ENCODE measurements at places on chromosomes 4 and X.

- no peak for DNase-seq
Observed at GRCh38 chr4:11894977-11895376, 466.3 kb upstream of the HS3ST1 start.

- DNase-seq, result no peak
Observed at GRCh38 chr4:153757407-153757806, 2.4 kb downstream of the RNF175 start.

- DNase-seq, result no peak
Observed at GRCh38 chrX:41963348-41963747, 40.0 kb upstream of the CASK start.

DNA sequence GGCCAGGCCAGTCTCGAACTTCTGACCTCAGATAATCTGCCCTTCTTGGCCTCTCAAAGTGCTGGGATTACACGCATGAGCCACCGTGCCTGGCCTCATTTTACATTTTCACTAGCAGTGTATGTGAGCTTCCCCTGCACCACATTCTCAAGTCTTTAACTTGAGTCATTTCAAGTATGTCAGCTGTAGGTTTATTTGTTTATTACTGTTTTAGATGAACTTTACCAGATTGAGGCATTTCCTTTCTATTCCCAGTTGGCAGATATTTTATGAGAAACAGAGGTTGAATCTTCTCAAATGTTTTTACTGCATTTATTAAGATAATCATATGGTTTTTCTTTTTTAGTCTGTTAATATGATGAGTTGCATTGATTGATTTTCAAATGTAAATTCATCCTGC, 114.6 kb upstream of the SH3RF1 start:
- DNase-seq, result no peak

- DNase-seq, result no peak
Observed at GRCh38 chr4:4572821-4573220, 31.0 kb upstream of the STX18 start.

DNA sequence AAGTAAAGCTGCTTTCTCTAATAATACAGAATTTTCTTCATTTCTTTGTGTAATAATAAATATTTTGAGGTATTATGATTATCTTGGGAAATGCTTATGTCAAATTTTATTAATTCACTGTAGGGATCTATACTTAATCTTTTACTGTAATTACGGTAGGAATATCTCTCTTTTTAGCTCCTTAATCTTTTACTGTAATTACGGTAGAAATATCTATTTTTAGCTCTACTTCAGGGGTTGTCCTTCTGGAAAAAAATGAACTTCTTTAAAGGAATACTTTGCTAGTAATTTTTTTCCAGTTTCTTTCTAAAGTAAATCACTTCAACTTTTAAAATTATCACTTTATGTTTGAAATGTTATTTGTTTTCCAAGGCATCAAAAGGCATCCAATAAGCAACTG, 2229.4 kb upstream of the AGA start:
- DNase-seq, result no peak
